ENCODE measurements at places on chromosomes 11 and 22. TPM values are rescaled to one million over a fixed set of nuclear protein-coding genes. Genes with fewer than 3 reads are reported as not detected.
A peak's percentile ranks its signal among the peaks of the same experiment; 100 is the strongest.

DNA sequence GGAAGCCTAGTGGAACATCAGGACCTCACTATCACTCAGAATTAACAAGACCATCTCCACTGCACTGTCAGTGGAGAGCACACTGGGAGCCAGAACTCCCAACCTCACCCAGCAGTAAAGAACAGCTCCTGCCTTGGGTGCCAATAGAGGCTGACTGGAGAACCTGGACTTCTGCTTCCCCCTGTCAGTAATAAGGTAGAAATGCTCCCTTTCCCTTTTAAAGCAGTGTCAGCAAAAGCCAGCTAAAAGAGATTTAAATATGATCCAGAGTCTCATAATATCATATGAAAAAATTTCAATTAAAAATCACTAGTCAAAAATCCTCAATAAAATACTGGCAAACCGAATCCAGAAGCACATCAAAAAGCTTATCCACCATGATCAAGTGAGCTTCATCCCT lies 82.8 kb downstream of the SPATA19 start:
- no peaks in the 10 kb centered on the region for H3K27me3 ChIP-seq
- no peak overlapping the region for H3K4me3 ChIP-seq
- no peak overlapping the region for H3K27ac ChIP-seq
- H3K4me1 ChIP-seq = no peaks in the 10 kb centered on the region

- peak; percentile 59 for DNase-seq
- no peaks in the 10 kb centered on the region for H3K27me3 ChIP-seq
- no peak overlapping the region for H3K27ac ChIP-seq
- no peaks in the 10 kb centered on the region for H3K36me3 ChIP-seq
These were observed 132.4 kb upstream of the ANO3 start for GRCh38 chr11:26199331-26200095.

DNA sequence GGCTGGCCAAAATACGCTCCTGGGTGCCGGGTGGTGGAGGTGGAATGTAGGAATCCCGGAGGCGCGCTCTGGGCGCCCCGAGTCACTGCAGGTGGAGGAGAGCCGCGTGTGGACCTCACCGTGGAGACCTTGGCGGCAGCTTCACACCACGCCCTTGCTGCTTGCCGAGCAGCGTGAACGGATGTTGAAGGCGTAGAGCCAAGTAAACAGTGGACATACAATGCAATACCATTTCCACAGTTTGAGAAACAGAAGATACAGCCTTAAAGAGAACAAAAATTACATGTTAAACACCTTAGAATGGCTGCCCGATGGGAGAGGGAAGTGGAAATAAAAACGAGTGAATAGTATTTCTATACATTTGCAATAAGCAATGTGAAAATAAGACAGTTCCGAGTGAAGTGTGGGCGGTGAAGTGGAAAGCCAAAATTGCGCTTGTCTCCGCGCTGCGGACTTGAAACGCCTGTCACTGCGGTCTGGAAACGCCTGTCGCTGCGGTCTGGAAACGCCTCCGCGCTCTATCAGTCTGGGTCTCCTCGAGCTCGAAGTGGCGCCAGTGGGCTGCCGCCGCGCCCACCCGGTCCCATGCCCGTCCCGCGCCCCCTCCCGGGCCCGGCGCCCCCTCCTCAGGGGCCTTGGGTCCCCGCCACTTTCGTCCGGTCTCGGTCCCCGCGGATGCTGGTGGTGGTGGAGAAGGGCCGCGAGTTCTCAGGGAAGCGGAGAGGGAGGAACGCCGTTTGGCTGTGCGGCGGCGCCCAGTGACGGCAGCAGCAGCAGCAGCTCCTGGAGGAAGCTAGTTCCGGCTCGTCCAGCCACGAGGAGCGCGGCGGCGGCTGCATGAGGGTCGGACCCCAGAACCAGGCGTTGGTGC lies 1.6 kb downstream of the NCR3LG1 start:
- H3K4me3 ChIP-seq = peak overlapping the region; percentile 75
- no peaks in the 10 kb centered on the region for H3K4me1 ChIP-seq
- H3K36me3 ChIP-seq = no peaks in the 10 kb centered on the region

The SIK3 gene
- 22.8 TPM for total RNA-seq

GRCh38 chr22:21857481-21857914 lies 9.9 kb downstream of the MAPK1 start:
- no peak for DNase-seq
- H3K36me3 ChIP-seq = no peaks in the 10 kb centered on the region
- H3K27me3 ChIP-seq = no peaks in the 10 kb centered on the region

GRCh38 chr11:33733980-33734379 lies 2.2 kb downstream of the CD59 start:
- peaks cover 25% of the 10 kb centered on the region for H3K4me1 ChIP-seq
- H3K4me3 ChIP-seq = peak overlapping the region; percentile 91
- H3K27ac ChIP-seq = peak overlapping the region; percentile 94
- H3K27me3 ChIP-seq = no peaks in the 10 kb centered on the region
- H3K36me3 ChIP-seq = peaks cover 7% of the 10 kb centered on the region

The SCGB1A1 gene
- not detected for total RNA-seq

The CEP126 gene
- 1.8 TPM for total RNA-seq

- no peaks in the 10 kb centered on the region for H3K27me3 ChIP-seq
- no peak for DNase-seq
- no peak overlapping the region for H3K4me3 ChIP-seq
- H3K27ac ChIP-seq = no peak overlapping the region
These were observed 14.6 kb downstream of the MS4A6A start for GRCh38 chr11:60168306-60168705.
